SK-N-SH treated with all-trans-retinoic acid at 6 μM for 48 hours (cell line): ENCODE measurements at places on chromosomes 6 and 20.

DNA sequence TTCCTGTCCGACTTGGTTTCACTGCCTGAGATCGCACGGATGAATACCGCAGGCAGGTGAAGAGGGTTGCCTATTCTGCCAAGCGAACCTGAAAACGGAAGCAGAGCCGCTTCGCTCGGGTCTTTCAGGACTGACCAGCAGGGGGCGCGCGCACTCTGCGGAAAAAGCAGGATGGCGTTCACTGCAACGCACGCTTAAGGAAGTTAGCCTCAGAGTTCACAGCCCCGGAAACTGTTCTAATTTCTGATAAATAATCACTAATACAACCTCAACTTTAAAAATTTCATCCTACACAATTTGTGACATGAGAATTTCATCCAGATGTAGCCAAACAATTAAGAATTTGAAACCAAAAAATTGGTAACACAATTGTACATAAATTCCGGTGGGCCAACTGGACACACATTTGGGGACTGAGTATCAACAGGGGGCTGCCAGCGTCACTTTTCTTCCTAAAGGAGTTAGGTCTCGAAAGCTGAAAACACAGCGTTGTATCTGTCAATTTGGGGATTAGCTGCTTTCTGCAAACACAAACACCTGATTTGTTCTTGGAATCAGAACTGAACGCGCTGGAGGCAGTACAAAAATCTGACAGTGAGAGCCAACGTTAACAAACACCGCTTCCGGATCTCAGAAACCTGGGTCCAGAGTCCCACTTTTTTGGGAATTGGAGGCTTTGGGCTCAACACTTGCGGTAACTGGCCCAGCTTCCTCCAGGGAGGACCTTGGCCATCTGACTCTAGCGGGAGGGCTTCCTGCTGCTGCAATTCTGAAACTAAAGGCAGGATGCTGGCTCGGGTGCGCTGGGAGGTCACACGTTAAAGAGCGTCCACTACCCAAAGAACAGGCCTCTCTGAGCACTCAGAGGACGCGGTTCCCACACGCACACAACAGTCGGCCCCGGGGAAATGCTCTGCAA lies 8.8 kb downstream of the PXDC1 start:
- peak; percentile 71 for ATAC-seq

DNA sequence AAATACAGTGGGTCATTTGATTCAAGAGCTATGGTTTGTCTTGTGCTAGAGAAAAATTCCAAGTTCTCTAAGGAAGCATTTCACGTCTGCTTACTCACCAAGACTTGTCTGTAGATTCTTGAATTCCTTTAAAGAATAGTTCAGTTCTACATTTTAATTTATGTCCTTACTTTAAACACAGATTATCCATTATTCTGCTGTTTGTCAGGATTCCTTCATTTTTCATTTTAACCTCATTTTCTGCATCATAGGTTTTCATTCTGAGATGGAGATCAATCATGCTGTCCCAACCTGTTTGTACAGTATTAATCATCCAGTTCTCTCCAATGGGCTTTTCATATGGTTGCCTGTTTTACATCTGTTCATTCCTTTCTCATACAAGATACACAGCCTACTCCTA lies 24.5 kb upstream of the POPDC3 start:
- peak; percentile 80 for ATAC-seq

GRCh38 chr6:139457476-139457875 lies 83.0 kb upstream of the CITED2 start:
- ATAC-seq = peak; percentile 73

- ATAC-seq = no peak
Measured at GRCh38 chr20:42895020-42895419, 294.7 kb downstream of the PTPRT start.

- peak; percentile 92 for ATAC-seq
Measured at GRCh38 chr20:53642196-53643030, 48.8 kb upstream of the ZNF217 start.
